Kidney tubule cell (primary cell): ENCODE measurements at places on chromosomes 2 and 18.
A peak's percentile ranks its signal among the peaks of the same experiment; 100 is the strongest.

GRCh38 chr2:236055471-236055870, 112.7 kb downstream of the GBX2 start:
- no peak for DNase-seq

DNA sequence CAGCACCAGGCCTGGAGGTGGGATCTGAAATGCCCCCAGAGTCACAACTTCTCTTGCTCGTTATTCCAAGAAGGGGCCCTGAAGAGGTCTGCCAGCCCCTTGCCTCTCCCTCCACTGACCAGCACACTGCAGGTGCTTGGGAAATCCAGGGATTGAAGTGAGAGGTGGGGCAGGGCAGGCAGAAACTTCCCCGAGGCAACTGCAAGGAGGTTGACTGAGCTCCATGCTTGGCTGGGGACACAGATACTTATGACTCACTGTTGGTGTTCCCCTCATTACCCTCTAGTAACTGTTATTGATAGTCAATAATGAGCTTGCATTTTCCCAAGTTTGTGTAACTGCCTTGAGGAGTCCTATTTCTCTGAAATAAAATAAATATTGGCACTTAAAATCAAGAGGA, 47.5 kb downstream of the MARCO start:
- peak; percentile 86 for DNase-seq

DNA sequence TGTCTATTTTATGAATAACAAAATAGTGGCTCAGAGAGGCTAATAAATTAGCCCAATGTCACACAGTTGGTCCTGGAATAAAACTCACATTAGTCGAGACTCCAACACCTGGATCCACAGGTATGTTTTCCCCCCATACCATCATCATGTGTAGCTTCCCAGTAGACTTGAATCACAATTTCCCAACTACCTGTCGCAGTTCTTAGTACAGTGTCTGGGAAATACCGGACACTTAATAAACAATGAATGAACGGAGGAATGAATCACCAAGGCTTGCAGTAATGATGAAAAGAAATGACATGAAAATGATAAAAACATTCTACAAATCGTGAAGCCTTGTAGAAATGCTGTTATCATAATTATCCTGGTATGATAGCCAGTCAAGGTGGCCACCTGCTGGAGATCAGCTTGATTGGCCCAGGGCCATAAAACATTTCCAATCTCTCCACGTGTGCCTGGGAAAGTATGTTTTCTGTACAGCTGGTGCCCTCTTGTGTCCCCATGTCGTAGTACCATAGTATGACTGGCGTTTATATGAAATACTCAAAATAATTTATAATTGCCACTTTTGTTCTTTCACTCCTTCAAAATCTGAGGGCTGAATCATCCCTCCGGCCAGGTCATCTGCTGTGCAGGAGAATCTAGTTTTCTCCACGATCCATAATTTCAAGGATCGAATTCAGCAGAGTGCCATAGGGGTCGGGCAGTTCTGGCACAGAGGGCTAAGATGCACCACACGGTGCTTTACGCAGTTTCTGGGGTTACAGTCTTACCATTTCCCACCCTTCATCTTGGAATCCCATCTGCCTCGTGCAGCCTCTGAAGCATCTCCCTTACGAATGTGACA, 95.4 kb downstream of the LAMA1 start:
- peak; percentile 83 for DNase-seq

- DNase-seq: no peak
Measured at GRCh38 chr2:88614497-88615157, 12.6 kb downstream of the EIF2AK3 start.

- DNase-seq: no peak
Measured at GRCh38 chr18:78793313-78794070, 186.1 kb upstream of the SALL3 start.

- no peak for DNase-seq
Measured at GRCh38 chr2:105856581-105856980, 111.9 kb downstream of the NCK2 start.

DNA sequence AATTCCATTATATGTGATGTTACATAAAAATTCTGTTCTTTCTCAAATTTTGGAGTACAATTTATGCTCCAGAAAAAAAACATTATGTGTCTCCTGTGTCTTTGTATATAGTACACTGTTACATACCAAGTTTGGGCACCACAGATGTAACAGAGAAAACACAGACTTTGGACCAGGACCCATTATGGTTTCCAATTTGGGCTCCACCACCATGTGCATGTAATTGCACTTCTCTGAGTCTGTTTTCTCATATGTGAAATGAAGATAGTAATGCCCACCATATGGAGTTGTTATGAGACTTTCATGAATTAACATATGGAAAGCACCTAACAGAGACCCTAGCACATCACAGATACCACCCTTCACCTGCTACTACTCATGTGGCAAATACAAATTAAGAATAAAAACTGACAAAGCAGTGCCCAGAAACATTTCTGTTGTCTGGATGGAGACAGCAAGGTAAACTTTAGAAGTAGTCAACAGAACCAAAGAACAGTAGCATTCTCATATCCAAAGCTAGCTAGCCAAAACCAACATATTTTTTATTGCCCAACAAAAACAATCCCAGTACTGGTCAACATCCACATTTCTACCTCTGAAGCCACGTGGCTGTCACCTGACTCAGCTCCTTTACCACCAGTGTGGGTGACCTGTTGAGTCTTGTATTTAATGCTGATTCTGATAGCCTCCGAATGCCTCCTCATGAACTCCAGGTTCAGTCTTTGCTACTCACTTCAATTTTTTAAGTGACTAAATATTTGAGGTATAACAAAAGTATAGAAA, 42.9 kb downstream of the ANTXR1 start:
- DNase-seq: no peak

DNA sequence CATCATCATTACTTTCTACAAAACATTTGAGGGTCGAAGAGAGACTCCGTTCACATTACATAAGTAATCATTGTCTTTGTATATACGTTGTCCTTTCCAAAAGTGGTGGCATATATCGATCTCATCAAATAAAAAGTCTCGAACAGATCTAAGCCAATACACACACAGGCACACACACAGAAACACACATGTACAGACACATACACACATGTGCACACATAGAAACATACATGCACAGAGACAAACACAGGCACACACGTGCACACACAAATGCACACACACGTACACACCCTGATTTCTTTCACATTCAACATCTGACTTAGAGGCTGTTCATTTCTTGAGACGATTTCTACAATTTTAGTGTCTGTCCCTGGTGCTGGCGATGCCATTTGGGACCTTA, 17.5 kb upstream of the ALKAL2 start:
- DNase-seq: no peak

- DNase-seq: peak; percentile 42
Measured at GRCh38 chr2:190190507-190191162, 128.1 kb upstream of the MSTN start.

- DNase-seq: peak; percentile 64
Measured at GRCh38 chr18:54209471-54210180, 14.8 kb downstream of the MBD2 start.

- DNase-seq: no peak
Measured at GRCh38 chr2:43724728-43725526, 48.7 kb upstream of the C1GALT1C1L start.

DNA sequence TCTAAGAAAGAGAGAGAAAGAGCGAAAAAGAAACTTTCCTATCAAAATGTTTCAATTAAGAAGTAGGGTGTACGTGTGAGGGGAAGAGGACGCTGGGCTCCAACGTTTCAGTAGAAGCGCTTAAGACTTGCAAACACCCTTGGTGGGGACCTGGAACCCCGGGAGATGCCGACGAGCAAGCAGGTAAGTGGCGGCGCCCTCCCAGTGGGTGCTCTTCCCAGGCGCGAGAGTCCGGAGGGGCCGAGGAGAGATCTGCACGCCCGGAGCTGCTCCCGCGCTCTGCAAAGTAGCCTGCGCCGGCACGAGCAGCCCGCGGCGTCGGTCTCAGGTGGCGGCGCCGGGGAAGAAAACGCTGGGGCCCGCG, 678 bp upstream of the OTX1 start:
- DNase-seq: peak; percentile 50

DNA sequence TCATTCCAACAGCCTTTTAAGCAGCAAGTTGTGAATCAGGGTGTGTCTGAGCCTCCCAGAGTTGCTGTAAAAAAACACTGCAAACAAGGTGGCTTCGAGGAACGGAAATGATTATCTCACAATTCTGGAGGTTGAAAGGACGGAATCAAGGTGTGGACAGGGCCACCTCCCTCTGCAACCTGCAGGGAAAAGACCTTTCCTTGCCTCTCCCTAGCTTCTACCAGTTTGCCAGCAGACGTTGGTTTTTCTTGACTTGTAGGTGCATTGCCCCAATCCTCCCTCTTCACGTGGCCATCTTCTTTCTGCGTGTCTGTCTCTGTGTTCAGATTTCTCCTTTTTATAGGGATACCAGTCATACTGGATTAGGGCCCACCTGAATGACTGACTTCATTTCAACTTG, 24.8 kb upstream of the TMEM131 start:
- no peak for DNase-seq

DNA sequence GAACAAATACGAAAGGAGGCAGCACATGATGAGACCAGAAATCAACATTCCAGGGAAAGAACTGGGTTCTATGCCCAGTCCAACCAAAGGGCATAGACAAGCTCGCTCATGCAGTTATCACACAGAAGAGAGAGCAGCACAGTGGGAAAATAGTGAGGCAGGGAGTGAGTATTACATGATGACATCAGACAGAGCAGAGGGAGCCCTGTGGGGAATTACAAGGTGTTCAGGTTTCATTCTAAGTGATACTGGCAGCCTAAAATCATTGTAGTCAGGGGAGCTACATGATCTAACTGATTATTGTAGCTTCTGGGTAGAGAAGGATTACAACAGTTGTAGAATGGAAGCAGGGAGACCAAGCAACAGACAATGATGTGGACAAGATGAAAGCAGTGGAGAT, 658.5 kb downstream of the ARHGAP15 start:
- peak; percentile 39 for DNase-seq

DNA sequence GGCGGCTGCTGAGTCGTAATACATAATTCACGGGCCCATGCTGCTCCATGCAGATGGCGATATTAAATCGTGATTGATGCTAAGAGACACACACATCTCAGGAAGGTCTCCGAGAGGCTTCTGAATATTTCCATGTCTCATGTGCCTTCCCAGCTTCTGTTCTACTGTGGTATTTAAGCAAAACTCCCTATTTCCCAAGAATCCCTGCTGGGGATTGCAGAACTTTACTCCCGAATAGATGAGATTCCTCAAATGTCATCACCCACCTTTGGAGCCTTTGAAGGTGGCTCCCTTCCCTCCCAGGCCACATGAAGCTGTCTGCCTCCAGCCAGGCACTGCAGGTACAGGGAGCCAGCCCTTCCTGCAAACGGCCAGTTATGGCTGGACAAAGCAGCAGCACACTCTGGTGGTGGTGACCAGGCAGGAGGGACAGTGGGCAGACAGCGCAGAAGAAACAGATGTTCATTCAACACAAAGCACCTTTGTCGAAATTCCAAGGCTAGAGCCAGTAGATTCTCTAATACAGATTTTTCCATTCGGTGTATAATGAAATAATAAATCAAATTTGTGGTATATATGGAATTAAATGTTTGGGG, 14.1 kb downstream of the NRP2 start:
- DNase-seq: peak; percentile 32

- DNase-seq: no peak
Measured at GRCh38 chr2:195051401-195051800, 605.6 kb upstream of the SLC39A10 start.

GRCh38 chr2:42638080-42638784, 69.8 kb downstream of the MTA3 start:
- DNase-seq: no peak
